Heart left ventricle (tissue), 16 donors: ENCODE measurements at places on chromosomes 5 and 9.

DNA sequence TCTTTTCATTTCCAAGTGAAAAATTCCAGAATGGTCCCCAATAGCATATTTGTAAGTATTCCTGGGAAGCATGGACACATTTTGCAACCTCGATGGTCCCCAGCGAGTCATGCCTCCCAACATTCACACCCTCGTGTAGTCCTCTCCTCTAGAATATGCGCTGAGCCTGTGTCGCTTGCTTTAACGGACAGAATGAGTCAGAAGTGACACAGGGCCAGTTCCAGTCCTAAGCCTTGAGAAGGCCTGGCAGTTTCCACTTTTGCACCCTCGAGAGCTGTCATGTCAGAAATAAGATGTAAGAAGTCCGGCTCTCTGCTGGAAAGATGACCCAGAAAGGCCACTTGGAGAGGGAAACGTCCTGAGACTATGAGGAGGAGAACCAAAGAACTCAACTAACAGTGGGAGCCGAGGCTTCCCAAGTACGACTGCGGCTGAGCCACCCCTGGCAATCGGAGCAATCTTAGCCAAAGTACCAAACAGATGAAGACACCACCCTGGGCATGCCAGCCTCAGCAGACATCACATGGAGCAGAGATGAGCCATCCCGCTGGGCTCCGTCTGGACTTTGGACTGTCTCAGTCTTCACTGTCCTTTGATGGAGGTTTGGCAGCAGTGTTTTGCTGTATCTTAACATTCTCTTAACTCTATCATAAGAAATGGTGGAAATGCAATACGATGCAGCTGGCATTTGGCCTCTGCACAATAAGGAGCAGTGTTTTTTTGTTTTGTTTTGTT is 42.6 kb upstream of the GFPT2 start:
- no peak for DNase-seq

- DNase-seq: no peak
Observed at GRCh38 chr5:94263068-94263467, 355.3 kb downstream of the KIAA0825 start.

DNA sequence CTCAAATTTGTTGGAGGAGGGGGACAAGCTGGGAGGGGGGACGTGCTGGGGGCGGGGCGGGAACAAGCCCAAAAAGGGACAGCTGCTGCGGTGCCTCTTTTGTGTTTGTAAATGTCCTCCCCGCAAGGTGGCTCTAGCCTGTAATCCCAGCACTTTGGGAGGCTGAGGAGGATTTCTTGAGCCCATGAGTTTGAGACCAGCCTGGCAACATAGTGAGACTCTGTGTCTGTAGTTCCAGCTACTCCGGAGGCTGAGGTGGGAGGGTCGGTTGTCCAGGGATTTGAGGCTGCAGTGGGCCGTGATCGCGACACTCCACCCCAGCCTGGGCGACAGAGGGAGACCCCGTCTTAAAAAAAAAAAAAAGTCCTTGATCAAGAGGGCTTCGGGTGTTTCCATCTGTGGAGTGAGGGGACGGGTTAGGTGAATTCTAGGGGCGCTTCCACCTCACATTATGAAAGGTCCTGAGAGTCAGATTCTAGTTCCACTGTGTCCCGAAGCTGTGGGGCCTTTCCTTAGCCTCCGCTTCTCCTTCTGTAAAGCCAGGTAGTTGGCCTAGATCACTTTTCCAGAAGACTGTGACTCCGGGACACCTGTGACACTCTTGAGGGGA is 779 bp upstream of the CTNNA1 start:
- DNase-seq: peak; percentile 40

- DNase-seq: peak; percentile 100
Observed at GRCh38 chr5:134225780-134226440, at the start of gene PPP2CA. PPP2CA (minus strand) TSS chr5:134226073; CDS start chr5:134225861, 212 bp downstream.

- no peak for DNase-seq
Observed at GRCh38 chr5:8683496-8683895, 814.5 kb downstream of the MTRR start.

DNA sequence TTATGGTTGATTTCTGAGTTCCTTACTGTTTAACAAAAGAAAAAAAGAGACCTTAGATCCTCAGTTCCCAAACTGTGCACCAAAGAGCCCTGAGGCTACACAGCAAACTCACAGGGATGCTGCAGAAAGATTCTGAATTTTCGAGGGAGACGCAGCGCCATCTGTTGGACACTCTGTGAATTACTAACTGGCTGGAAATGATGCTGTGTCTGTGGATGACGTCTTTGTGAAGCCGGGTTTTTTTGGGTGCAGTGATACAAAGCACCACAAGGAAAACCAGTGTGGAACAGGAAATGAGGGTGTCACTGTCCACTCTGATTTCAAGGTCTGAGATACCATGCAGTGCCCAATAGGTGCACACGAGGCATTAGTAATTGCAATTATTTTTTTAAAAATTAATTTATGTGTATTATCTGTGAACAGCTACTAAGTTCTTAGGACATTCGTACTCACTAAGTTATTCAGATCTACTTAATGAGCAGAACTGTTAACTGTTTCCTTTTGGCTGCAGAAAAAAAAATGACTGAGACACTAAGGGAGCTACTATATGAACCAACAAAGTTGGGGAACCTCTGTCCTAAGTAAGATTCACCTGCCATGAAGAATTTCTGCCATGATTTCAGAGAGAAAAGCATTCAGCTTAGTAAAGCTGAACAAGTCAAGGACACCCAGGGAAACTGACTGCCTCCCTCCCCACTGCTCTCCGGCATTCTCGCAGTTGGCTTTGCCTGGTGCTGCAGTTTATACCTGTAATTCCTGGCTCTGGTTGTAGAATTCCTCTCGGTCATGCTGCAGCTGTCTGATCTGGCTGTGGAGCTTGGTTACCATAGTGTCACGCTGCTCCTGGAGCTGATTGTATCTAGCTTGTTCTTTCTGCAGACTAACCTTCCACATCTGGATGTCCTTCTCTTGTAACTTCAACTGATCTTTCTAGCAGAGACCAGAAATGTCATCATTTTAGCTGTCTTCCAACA is 23.4 kb downstream of the SPACA9 start:
- no peak for DNase-seq

DNA sequence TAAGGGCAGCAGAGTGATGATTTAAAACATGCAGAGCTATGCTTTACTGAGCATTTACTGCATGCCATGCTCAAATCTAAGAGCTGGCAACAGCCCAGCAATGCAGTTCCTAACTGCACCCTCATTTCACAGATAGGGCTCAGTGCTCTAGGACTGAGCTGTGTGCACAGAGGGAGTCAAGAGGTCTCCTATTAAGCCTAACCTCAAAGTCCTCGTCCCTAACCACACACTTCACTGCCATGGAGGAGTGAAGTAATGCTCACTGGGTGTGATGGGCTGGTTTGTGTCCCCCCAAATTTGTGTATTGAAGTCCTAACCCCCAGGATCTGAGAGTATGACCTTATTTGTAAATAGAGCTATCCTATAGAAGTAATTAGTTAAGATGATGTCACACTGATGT is 25.9 kb downstream of the BARX1 start:
- no peak for DNase-seq

- DNase-seq: no peak
Observed at GRCh38 chr9:91726406-91727100, 223.5 kb downstream of the ROR2 start.

DNA sequence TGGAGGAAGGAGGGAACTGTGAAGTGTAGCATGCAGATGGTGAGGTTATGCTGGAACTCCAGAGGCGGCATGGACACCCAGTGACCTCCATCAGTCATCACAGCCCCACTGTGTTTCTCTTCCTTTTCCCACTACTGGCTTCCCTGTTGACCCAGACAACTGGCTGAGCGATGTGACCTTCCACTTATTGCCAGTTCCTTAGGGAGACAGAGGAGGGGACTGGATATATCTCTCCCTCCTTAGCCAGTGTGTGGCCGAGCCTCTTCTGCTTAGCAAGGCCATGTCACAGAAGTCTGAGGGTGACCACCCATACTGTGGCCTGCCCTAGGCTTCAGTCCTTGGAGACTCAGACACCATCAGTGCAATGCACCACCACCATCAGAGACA is 3.0 kb upstream of the PHYKPL start:
- no peak for DNase-seq

DNA sequence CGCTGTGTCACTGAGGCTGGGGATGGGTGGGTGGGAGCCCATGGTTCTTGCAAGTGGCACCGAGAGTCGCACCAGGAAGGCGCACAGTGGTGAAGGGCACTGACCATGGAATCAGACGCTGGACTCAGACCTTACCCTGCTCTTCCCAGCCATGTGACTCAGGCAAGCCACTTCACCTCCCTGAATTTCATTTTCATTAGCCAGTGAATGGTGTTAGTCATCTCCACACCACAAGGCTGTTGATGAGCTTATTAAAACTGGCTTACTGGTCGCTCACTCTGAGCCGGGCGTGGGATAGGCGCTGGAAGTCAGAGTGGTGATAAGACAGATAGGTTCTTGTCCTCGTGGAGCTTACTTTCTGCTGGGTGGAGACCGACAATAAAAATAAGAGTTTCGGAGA is 25.1 kb downstream of the FGF18 start:
- DNase-seq: no peak

- no peak for DNase-seq
Observed at GRCh38 chr5:137960819-137961218, 71.6 kb downstream of the PKD2L2 start.

- no peak for DNase-seq
Observed at GRCh38 chr9:106082621-106083020, 388.3 kb downstream of the TMEM38B start.

- DNase-seq: no peak
Observed at GRCh38 chr5:157400741-157401495, 59.1 kb upstream of the NIPAL4 start.

- DNase-seq: peak; percentile 53
Observed at GRCh38 chr9:70080481-70081119, 37.0 kb downstream of the MAMDC2 start.

DNA sequence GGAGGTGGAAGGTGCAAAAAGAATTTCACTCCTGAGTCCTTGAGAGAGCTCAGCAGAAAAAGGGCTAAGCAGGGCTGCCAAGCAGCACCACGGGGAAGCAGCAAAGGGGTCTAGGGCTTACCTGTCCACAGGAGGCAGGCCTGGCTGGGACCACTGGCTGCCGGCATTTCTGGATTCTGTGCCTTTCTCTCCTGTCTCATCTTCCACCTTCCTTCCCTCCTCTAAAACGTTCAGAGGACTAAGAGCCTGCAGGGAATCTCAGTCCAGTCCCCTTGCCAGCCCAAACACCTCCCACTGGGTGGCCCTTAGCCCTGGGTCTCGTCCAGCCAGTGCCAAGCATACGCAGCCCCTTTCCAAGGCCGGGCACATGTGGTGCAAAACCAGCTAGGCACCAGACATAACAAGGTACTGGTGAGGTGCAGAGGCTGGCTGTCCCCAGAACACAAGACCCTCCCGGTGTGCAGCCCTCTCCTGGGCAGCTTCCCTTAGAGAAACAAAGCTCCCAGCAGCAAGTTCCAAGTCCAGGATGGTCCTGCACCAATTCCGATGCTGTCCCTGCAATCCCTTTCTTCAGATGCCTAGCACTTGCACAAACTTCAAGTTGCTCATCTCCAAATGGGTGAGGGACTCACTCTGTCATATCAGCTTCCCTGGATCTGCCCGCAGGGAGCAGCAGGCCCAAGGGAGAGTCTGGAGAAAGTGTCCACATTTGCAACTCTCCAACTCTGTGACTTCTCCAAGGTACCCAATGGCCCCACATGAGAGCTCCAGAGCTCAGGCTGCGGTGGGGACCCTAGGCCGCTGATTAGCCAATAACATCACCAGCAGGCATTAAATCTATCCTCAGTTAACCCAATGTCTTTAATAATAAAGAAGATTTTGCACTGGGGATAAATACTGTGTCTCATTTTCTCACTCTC is 126.3 kb downstream of the C5orf15 start:
- DNase-seq: no peak

DNA sequence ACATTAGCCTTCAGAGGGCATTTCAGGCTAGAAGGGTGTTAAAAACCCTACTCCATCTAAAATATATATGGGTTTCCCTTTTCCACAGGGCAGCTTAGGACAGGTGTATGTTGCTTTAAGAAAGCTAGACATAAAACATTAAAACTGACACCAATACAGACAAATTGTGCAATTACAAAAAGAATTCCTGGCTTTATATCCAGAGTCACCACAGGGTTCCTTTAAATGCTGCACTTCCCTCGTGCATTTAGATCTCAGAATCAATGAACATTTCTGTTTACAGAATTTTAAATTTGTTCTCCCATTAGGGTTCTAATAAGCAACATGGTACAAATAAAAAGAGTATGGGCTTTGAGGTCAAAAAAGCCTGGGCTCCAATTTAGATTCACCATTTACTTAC is 170.2 kb downstream of the MAPKAP1 start:
- no peak for DNase-seq

- DNase-seq: no peak
Observed at GRCh38 chr9:124038790-124039633, 27.4 kb downstream of the LHX2 start.

- no peak for DNase-seq
Observed at GRCh38 chr9:68914751-68915150, 99.2 kb downstream of the PRKACG start.

GRCh38 chr9:33510262-33511183 is 13.5 kb upstream of the ANKRD18B start:
- DNase-seq: peak; percentile 80

DNA sequence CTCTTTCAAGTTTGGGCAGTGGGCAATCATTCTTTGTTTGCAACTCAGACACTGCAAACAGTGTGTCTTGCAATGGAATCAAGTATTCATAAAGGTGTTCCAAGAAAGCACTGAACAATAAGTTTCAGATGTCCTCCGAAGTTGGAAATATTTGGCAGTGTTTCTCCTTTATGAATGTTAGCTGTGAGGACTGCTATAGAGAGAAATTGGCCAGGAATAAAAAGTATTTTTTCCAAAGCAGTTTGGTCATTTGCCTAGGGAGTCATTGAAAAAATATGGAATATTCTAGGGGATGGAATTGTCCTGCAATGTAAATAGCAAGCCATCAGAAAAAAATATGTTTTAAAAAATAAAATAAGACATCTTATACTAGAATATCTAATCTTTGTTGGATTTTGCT is 688.6 kb upstream of the SEMA6A start:
- DNase-seq: no peak

DNA sequence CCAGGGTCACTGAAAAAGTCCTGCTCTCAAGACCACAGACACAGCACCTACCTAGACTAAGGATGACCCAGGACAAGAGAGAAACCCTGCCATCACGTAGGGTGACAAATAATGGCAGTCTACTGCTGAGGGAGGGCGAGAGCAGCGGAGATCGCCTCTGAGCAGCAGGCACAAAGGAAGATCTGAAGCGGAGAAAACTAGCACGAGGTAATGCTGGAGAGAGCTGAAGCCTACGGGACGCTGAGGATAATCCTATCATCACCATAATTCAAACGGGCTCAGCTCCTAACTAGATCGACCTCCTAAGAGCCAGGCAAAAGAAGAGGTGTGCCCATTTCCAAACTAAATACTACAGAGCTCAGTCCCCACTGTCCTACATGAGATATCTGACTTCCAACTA is 41.3 kb downstream of the FBXO10 start:
- DNase-seq: no peak

- DNase-seq: no peak
Observed at GRCh38 chr5:133404724-133405123, 207.6 kb downstream of the FSTL4 start.

DNA sequence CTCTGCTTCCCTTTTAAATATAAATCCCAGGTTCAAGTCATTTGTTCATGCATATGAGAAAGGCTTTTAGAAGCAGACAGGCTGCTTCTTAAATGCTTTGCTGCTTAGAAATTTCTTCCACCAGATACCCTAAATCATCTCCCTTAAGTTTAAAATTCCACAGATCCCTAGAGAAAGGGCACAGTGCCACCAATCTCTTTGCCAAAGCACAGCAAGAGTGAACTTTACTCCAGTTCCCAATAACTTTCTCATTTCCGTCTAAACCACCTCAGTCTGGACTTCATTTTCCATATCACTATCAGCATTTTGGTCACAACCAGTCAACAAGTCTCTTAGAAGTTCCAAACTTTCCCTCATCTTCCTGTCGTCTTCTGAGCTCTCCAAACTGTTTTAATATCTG is 679.8 kb upstream of the FTMT start:
- DNase-seq: no peak
